NAMALWA (cell line): ENCODE measurements at places on chromosomes 12 and 14.

DNA sequence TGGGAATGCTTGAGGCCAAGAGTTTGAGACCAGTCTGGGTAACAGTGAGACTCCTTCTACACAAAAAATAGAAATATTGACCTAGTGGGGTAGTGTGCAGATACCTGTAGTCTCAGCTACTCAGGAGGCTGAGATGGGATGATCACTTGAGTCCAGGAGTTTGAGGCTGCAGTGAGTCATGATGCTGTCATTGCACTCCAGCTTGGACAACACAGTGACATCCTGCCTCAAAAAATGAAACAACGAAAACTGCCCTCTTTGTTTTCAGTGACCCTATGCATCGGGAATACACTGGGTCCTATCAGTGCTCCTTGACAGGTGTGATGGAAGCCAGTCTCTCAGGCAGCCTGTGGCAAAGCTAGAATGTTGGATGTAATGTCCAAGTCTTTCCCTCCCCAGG is 311.5 kb upstream of the OR4E1 start:
- DNase-seq = no peak

DNA sequence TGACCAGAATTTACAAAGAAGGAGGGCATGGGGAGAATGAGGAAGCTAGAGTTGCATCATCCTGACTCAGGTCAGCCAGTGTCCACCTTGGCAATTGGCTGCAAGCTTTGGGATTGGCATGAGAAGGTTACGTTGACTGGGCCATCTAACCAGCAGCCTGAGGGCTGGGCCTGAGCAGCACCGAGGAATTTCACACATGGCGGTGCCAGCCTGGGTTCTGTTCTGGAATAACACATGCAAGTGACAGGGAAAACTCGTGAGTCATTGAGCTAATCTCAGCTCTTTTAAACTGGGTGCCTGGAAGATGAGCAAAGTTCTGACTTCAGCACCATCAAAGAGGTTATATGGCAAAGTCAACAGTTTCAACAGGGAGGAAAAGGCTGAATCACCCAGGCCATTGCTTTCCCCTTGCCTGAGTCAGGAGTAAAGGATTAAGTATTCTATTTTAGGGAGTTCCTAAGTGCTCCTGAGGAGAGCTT is 543.2 kb upstream of the TBX3 start:
- DNase-seq = no peak

GRCh38 chr12:122123051-122123760 is 44.6 kb downstream of the MLXIP start:
- peak; percentile 86 for DNase-seq

DNA sequence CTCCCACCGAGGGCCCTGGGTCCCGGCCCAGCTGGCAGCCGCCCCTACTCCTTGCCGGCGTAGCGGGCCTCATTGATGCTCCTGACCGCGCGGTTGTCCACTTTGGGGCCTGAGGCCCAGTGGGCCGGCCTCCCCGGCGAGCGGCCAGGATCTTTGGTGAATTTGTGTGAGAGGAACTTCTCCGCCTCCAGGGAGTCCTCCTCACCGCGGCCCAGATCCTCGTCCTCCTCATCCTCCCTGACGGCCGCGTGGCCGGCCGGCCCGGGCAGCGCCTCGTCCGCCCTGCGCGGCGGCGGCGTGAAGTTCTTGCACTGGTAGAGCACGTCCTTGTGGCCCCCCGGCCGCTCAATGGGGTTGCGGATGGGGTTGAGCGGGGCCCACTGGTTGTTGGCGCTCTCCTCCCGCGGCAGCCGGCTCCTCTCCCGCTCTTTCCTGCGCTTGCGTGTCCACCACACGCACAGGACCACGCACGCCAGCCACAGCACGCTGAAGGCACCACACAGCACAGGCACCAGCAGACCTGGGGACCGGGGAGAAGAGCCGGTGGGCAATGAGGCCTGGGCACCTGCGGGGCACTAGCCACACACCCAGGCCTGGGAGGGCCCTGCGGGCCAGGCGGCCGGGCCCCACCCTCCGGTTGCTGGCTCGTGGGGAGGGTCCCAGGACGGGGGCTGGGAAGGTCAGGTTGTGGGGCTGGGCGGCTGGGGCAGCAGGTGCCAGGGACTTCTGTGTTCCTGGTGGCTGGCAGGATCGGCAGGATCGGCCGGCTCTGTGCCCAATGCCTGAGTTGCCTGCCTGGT is 25.7 kb downstream of the JAG2 start:
- DNase-seq = no peak

- no peak for DNase-seq
These were observed 1.9 kb upstream of the KCNK10 start for GRCh38 chr14:88324930-88325329.

- DNase-seq = no peak
These were observed 22.4 kb downstream of the ACTN1 start for GRCh38 chr14:68956724-68957123.
